KG1 (cell line): ENCODE measurements at places on chromosomes 4 and X.

GRCh38 chr4:3670521-3671519, 95.4 kb upstream of the ADRA2C start:
- no peak for DNase-seq

DNA sequence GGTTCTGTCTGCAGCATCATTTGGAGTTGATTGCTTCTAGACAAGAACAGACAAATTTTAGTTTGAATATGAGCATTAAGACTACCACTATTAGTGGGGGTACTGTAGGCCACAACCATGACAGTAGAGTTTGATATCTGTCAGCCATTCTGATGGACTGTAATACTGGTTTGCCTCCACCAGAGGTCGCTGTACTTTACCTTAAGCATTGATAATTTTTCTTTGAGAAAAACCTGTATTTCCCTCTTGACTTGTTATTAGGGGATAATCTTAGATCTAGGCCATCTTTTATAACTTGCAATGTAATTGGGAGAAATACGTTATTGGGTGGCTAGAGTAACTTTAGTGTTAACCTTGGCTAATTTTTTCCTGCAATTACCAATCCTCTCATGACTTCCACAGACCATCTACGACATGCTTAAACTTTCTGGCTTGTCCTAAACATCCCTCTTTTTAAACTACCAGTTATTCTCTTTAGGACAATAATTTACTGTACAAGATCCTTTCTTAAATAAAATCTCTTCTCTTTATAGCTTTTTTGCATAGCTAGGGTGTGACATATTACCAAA, 562.4 kb downstream of the MAGEB5 start:
- no peak for DNase-seq

- DNase-seq: peak; percentile 13
Measured at GRCh38 chrX:12949927-12950656, 24.8 kb upstream of the TMSB4X start.

DNA sequence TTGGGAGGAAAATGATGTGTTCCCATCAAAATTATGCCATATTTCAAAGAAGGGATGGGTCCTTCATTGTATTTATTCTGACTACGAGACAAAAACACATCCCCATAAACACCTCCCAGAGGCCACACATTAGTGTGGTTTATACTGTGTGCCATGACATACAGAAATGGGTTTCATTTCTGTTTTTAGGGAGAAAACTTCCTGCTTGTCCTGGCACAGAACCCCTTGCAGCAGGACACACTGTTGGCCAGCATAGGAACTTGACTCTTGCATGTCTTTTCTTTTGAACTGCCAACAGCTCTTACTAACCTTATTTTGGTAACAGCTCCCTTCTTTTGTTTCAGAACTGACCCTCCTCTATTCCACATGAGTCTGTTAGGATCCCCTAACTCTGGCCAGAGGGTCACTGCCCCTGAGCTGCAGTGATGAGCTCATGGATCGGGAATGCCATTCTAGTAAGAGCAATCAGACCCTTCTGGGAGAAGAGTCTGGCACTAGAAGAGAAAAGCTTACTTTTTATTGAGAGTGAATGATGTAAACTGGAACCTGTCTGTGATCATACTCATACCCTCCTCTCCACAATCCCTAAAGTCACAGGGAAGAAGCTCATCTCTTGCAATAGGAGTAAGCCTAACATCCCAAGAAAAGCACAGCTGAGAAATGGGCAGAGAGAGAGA, 86.4 kb downstream of the SMIM20 start:
- no peak for DNase-seq

- DNase-seq: no peak
Measured at GRCh38 chr4:123398853-123399626, 2.4 kb downstream of the SPRY1 start.

DNA sequence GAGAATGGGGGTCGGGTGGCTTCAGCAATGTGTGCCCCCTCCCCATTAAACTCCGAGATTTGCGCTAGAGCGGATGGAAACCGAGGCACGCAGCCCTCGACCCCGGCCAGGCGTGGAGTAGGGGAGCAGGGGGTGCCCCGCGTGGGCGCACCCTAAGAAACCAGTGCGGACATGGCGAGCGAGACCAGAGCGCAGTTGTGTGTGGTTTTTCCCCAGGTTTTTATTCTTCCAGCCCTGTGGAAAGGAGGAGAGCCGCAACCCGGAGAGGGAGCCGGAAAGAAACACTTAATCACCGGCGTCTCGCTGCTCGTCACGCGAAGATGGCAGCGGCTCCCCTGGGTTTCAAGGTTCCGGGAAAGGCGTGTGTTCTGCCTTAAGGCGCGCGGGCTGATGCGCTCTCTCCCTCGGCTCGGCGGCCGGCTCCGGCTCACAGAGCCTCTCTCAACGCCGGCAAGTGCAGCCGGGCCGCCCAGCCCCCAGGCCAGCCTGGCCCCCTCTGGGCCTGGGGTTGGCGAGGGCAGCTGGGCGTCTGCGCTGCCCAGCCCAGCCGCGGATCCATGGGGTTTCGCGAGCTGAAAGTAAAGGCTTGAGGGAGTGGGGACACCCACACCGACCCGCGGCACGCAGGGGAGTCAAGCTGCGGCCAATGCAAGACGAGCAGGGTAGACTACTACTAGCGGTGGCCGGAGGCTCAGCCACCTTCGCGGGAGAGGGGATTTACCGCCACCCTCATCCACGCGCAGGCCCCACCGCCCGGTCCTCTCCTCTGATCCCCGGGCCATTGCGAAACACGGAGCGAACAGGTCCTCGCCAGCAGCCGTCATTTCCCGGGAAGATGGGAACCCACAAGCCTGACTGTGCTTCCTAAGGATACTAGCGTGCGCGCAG, 74.0 kb upstream of the BCOR start:
- no peak for DNase-seq

GRCh38 chrX:46588263-46588662, 14.7 kb downstream of the CHST7 start:
- peak; percentile 4 for DNase-seq

GRCh38 chr4:151267822-151268535, 9.0 kb upstream of the PRSS48 start:
- DNase-seq: no peak

- DNase-seq: no peak
Measured at GRCh38 chr4:188578657-188579056, 439.4 kb downstream of the TRIML1 start.

GRCh38 chr4:176298664-176299063, 21.1 kb upstream of the SPCS3 start:
- no peak for DNase-seq

- no peak for DNase-seq
Measured at GRCh38 chr4:164617426-164617825, 136.5 kb upstream of the SMIM31 start.

- no peak for DNase-seq
Measured at GRCh38 chrX:39852491-39852890, 245.3 kb downstream of the BCOR start.

DNA sequence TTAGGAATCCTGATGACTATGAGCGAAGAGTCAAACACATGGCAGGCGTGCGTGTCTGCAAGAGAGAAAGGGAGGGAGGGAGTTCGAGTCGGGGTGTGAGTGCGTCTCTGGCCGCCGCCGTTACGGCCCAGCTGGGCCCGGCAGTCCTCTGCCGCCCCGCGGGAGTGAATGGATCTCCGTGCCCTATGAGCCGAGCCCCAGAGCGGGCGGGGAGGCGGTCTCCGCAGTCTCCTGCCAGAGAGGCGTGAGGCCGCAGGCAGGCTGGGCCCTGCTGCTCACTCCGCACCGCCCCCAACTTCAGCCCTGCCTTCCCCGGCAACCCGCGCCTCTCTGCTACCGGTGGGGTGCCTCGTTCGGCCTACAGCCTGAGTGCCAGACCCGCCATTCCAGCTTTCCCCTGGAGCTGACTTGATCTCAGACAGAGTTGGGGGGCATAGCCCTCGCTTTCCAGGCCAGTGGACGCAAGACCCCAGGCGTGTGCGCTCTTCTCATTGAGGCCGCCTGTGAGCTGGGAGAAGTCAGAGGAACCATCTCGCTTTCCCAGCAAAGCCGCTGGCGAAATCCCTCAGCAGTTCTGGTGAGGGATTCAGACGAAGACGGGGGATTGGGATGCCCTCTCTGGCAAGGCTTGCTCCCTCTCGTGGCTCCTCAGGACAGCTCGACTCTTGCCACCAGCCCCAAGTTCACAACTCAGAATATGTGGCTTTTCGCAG, 1.4 kb downstream of the SLC16A2 start:
- no peak for DNase-seq

DNA sequence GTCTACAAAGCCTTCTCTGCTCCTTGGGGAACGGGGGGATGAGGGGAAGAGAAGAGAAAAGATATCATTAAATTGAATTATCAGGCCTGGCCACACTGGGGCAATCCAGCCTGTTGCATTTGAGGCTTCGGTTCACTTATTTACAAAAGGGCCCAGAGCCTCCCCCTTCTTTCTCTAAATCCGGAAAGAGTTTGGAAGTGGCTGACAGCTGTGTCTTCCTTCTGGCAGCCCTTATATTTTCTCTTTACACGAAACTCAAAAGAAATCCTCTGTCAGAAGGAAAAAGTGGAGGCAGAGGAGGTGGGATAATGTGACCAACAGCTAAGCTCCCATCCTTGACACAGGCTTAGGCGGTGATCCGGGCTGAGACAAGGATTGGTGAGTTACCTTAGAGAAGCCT, 158.3 kb upstream of the TAPT1 start:
- DNase-seq: no peak

DNA sequence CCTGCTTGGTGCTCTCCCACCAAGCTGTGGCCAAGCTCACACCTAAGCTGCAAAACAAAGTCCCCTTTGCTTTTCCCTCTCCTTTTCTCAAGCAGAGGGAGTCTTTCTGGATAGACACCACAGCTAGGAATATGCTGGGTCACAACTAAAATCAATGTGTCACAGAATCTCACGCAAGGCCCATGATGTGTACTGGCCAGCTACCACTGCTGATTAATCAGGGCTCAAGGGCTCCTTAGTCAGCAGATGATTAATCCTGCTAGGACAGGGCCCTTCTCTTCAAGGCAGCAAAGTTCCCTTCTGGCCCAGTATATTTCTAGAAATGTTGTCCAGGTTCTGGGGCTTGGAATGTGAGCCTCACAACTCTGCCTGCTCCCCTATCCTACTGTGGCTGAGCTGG, 32.0 kb upstream of the TENT5D start:
- DNase-seq: no peak

- DNase-seq: no peak
Measured at GRCh38 chr4:2961421-2961810, 1.8 kb downstream of the NOP14 start.

GRCh38 chrX:124981420-124981819, 338.3 kb upstream of the TEX13C start:
- no peak for DNase-seq

- no peak for DNase-seq
Measured at GRCh38 chr4:186700746-186701145, 22.9 kb downstream of the FAT1 start.

- DNase-seq: no peak
Measured at GRCh38 chr4:152680988-152681603, 1.3 kb upstream of the TMEM154 start.

DNA sequence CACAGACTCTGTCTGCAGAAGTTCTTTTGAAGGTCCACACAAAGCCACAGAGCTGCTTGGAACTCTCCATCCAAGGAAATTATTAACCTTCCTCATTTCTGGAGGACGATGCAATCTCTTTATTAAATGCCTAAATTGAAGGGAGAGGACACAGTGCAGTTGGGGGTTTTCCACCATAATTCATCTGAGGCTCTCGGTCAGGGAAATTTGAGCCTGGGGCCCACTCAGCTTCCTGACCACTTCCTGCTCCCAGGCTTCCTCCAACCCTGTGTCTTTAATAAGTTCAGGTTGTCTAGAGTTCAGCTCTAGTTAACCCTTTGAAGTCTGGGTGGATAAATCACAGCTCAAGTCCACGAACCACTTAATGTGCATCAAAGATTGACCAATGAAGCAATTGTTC, 58.5 kb downstream of the PRPS1 start:
- no peak for DNase-seq

GRCh38 chrX:20567108-20567507, 300.4 kb upstream of the RPS6KA3 start:
- no peak for DNase-seq

DNA sequence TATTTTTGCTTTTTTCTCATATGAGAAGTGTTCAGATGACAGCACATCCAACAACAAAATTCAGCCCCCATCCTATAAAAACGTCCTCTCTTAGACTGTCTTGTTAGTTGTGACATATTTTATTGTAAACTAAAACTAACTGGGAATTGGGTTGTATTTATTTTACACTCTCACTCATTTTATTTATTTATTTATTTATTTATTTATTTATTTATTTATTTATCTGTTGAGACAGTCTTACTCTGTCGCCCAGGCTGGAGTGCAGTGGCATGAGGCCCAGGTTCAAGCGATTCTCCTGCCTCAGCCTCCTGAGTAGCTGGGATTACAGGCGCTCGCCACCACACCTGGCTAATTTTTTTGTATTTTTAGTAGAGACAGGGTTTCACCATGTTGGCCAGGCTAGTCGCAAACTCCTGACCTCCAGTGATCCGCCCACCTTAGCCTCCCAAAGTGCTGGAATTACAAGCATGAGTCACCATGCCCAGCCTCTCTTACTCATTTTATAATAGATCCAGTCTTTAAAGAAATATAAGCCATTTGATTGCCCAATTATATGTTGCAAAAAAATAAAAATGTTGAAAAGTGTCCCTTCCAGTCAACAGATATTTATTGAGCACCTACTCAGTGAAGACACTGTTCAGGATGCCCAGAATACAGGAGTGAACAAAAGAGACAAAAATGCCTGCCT, 44.6 kb downstream of the PALLD start:
- DNase-seq: no peak

GRCh38 chr4:142832022-142832421, 14.1 kb downstream of the INPP4B start:
- no peak for DNase-seq

DNA sequence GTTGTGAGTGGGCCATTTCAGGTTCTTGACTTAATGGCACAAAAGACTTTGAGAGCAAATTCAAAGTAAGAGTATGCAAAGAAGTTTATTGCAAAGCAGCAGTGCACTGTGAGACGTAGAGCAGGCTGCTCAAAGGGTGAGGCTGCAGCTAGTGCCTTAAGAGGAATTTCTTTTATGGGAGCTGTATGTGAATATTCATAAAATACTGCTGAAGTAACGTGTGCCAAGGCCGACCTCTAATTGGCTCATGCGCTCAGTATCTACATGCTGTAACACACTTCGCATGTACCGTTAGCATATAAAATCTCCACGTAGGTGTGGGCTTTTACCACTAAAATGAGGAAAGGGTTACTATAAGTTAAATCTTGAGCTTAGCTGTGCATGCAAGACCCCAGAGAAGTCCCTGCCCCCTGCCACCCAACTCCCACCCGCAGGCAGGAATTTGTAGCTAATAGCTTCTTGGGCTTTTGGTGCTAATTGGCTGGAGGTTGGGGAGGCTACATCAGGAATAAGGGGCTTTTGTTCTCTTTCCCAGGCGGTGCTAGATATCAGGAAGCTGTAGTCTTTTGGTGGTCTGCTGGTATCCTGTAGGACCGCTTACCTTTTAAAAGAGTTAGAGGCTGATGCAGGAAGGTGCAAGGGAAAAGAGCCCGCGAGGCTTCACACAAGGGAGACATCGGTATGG, 47.6 kb downstream of the FSTL5 start:
- DNase-seq: no peak

DNA sequence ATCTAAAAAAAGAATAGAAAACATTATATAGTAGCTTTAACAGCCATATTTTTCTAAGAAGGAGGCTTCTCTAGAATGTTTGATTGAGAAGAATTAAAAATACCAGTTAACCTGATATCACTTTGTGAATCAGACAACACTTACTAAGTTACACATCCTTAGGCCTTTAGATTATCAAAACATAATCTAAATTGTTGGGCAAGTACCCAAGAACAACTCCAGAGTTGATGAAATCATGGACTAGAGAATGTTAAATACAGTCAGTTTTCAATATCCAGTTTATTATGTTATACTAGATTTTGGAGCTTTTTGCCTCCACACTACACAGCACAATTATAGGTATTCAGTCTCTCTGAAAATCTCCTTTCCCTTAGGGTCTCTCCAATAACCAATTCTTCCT, 39.6 kb downstream of the ARL13A start:
- DNase-seq: no peak
